Pulmonary artery endothelial cell (primary cell): ENCODE measurements at places on chromosomes 3 and 15.

DNA sequence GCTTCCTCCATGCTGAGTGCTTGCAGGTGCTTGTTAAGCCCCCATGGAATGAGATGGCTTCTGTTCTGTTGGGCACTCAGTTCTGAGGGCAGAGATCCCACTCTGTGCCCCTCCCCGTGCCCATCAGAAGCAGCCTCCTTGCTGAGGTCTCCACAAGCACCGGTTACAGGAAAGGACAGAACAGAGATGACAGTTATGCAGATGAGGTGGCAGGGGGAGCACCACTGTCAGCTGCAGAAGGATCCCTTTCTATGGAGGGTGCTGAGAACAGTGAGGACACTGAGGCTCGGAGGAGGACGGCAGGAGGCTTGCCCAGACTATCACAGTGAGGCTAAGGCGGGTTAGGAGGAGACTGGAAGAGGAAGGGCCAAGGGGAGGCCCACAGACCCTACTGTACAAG, 12.4 kb downstream of the CACNA2D2 start:
- DNase-seq: no peak

- DNase-seq: no peak
Measured at GRCh38 chr3:45968706-45969105, 25.4 kb downstream of the CXCR6 start.

GRCh38 chr3:135528413-135529015, 437.0 kb upstream of the PPP2R3A start:
- DNase-seq: no peak

GRCh38 chr3:65484964-65485363, 553.8 kb downstream of the MAGI1 start:
- no peak for DNase-seq

GRCh38 chr15:25541228-25541627, 102.4 kb upstream of the UBE3A start:
- DNase-seq: no peak

DNA sequence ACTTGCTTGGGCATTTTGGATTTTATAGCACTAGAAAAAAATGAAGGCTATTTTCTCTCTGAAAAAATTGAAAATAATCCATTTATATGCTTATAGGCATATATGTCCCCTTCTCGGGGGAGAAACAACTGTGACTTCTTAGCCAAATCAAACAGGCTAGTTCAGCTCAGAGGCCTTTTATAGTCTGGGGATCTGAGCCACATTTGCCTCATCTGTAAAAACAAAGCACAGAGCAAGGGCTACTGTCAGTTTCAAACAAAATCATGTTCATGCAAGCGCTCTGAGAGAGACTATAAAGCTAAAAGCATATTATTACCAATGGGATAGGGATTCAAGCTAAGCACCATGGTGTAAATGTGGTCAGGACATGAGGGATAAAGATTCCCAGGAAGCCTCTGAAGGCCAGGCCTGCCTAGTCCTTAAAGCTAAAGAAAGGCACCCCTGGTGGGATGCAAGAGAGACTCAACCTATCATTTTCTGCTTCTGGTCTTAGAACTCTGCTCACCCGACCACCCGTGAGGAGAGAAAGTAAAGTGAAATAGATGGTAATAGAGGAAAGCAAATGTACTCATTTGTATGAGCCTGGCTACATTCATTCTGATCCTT, 51.0 kb upstream of the IL12A start:
- no peak for DNase-seq

GRCh38 chr3:176078906-176079305, 1118.4 kb downstream of the TBL1XR1 start:
- no peak for DNase-seq

DNA sequence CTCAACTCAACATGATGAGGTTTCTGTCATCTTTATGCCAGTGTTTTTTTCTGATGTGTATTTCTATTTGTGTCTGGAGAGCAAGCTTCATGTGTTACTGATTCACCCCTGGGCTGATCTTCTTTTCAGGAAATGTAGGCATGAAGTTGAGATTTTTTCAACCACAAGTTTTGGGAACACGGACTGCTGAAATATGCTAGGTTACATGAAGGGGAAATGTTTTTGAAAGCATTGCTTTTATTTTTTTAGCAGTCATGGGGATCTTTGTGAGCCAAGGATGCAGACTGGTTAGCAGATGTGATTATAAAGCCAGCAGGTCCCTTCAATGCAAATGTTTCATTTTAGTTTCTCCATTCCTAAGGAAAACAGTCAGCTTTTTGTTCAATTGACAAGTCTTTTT, 219.3 kb upstream of the COL8A1 start:
- DNase-seq: no peak
